ENCODE measurements at places on chromosomes 4 and X.

- no peak for DNase-seq
Measured at GRCh38 chr4:95358421-95358820, 190.4 kb downstream of the UNC5C start.

DNA sequence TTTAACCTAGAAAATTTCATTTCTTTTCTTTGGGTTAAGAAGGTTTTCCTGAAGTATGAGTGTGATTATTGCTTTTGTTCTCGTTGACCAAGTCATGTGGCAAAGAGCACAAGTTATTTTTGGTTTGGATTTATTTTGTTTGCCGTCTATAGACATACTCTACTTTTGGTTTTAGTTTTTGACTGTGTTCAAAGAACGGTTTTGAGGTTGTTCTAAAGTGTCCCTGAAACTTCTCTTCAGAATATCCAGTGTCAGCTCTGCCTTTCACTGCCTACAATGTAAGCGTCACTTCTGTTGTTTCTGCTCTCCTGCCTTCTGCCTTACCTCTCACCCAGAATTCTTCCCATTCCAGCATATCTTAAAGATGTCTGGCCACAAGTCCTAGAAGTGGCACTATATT is 812.2 kb downstream of the C4orf33 start:
- DNase-seq, result no peak

GRCh38 chrX:21725496-21725895 is 32.4 kb downstream of the SMPX start:
- DNase-seq, result peak; percentile 29

DNA sequence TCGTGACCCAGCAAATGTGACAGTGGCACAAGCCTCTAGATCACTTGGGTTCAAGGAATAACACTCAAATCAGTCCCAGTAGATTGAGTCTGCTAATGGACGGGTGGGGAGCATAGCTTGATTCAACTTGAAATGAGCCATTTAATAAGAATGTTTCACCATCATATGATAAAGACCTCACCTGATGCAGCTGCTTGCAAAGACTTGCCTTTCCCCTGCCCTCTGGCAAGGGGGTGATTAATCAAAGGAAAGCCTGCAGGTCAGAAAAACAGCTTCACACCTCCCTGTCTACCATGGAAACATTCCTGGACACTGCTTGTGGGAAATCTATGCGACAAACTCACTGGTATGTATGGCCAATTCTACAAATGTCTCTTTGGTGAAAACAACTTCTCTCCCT is 54.5 kb downstream of the CD99L2 start:
- peak; percentile 55 for DNase-seq

GRCh38 chr4:6169239-6169638 is 31.1 kb downstream of the JAKMIP1 start:
- DNase-seq, result no peak

- DNase-seq, result no peak
Measured at GRCh38 chr4:174111422-174111821, 172.0 kb downstream of the FBXO8 start.

GRCh38 chr4:56613101-56613862 is 67.8 kb downstream of the HOPX start:
- DNase-seq, result peak; percentile 52

DNA sequence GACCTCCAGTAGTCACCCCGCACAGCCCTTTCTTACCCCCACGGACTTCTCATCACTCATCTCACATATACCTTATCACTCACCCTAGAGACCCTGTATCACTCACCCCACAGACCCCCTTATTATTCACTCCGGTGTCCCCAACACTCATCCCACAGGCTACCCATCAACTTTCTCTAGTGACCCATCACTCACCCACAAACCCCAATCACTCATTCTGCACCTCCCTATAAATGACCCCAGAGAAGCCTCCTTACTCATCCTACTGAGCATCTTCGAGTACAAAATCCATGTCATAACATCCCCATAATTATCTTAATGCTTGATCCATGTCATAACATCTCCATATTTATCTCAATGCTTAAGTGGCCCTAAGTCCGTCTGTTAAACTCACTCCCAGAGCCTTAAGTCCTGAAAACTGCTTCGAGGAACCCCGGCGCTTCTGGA is 934 bp downstream of the ZNF41 start:
- DNase-seq, result no peak

- DNase-seq, result no peak
Measured at GRCh38 chr4:174041555-174042105, 241.8 kb downstream of the FBXO8 start.

DNA sequence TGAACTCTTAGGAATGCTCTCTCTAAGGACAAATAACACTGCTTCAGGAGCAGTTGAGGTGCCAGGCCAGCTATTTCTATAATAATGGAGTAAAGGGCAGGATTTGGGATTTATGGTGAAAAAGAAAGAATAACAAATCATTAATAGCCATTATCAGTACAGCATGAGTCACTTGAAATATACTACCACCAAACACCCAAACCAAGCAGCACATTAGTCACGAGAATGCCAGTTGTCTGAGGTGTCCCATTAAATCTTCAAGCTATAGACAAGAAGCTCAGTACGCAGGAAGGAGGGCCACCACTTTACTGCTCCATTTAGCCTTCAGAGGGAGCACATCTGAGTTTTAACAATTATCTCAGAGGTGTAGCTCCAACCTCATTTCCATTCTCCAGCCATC is 106.8 kb upstream of the MAGEA10 start:
- no peak for DNase-seq

GRCh38 chr4:131459430-131460101 is 1689.5 kb upstream of the PCDH10 start:
- no peak for DNase-seq

DNA sequence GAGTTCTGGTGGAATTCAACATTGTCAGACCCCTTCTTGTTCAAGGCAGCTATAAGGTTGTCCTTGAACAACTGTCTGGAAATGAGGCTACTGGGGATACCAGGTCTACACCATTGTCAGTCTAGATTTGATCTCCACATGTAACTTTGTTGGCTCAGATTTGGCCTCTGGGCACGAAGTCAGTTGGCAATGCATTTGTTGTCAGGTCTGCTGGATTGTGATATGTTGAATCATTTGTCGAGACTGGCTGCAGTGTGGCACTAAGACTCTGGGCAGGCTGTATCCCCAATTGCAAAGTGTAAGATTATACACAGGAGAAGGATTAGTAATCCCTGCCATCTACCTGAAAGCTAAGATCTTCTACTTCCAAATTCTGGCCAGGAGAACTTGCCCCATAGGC is 26.5 kb downstream of the ZNF81 start:
- DNase-seq, result no peak

DNA sequence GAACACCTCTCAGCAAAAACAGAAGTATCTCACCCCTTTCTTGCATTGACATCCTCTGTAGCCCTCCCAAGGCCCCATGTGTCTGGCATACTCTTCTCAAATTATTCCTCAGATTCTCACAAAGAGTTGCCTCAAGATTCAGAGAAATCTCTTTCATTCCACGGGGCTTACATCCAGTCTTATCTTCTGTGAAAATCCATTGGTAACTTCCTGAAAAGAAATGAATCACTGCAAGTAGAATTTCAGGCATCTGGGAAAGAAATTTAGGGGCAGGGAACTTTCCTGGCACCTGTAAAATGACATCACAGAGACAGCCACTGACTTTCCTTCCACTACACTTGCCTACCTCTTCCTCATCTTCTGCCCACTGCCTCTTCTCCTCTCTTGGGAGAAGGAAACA is 182.5 kb upstream of the ARHGEF9 start:
- peak; percentile 58 for DNase-seq

DNA sequence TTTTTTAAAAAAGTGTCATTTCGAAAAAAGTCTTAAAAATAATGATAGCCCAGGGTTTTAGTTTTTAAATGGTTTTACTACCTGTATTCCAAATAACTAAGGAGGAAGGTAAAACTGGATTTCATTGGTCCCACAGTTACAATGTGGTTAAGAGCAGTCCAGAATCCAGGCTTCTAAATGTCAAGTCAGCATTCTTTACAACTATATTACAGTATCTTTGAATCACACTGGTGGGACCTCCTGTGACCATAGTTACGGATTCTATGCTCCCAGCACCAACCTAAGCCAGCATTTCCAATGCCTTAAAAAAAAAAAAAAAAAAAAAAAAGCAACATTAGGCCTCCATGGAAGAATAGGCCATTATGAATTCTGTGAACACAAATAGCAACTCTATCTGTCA is 6.2 kb downstream of the TIGD4 start:
- DNase-seq, result no peak

- no peak for DNase-seq
Measured at GRCh38 chr4:86014599-86014998, 345.3 kb downstream of the MAPK10 start.

DNA sequence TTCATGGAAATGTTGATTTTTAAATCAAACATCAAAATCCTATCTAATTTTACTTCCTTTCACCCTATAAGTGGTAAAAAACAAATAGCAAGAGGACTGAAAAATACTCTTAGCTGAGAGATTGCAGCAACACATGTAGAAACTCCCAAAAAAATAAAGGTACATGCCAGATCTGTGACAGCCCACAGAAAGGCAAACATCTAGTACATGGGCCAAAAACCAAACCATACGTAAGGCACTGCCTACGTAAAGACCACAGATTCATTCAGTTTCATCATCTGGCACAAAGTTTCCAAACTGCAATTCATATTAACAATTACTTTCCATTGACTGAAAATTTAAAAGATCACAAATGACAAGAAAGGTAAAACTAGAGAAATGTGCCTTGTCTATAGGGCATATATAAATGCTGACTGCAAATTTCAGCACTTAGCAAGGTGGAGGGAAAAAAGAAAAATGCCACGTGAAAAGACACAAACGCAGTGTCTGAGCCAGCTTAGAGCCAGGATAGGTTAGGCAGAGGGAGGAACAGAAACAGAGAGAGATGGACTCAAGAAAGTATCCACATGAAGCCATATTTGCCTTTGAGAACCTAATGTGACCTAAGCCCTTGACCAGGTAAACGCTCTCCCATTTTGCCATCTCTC is 88.1 kb downstream of the TSPAN5 start:
- no peak for DNase-seq

DNA sequence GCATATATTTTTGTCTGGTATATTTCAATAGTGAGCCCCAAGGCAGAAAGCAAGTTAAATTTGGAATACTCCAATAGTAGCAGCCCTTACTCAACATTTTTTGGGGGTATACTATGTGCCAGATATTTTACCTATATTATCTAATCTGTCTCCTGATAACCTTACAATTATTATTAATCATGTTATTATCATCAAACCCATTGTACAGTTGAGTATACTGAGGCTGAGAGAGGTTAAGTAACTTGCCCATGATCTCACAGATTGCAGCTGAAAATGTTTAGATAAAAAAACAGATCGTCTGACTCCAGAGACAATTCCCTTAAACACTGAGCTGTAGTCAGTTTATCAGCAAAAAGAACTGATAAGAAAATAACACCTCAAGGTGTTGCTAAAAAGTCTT is 6.5 kb upstream of the RBBP7 start:
- no peak for DNase-seq

GRCh38 chr4:145299380-145300076 is 119.1 kb upstream of the OTUD4 start:
- DNase-seq, result peak; percentile 19

DNA sequence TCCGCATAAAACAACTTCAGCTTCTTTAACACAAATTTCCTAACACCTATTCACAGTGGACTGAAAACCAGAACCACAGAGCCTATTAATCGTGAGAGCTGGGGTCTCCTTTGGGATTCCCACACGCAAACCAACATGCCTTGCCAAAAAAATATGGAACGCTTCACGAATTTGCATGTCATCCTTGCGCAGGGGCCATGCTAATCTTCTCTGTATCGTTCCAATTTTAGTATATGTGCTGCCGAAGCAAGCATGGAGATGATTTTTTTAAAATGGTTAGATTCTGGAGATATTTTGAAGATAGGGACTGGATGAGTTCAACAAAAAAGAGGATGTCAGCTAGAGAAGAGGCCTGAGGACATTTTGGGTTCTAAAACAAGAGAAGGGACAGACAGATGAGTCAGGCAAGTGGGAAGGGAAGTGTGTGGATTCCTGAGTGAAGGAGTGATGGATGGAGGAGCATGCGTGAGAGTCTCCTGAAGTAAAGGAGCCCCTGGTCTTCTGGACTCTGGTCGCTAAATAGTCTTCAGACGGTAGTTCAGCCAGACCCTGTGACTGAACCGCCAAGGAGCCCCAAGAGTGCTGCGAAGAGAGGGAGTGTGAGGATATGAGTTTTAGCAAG is 9.5 kb upstream of the GATA1 start:
- DNase-seq, result peak; percentile 3

DNA sequence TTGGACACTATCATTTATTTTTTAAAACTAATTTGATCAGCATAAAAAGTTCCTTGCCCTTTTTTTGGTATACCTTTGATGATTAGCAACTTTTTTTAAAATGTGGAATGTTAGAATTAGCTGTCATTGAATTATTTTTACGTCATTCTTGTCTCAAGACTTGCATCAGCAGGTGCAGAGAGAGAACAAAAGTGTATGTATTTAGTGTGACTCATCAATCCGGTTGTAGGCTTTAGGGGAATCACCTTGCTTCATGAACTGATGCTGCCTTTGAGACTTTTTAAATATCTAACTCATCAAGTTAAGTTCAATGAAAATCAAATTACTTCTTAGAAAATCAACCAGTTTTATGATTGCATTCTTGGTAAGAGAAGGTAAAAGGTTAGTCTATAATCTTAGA is 125.1 kb downstream of the ARX start:
- no peak for DNase-seq

DNA sequence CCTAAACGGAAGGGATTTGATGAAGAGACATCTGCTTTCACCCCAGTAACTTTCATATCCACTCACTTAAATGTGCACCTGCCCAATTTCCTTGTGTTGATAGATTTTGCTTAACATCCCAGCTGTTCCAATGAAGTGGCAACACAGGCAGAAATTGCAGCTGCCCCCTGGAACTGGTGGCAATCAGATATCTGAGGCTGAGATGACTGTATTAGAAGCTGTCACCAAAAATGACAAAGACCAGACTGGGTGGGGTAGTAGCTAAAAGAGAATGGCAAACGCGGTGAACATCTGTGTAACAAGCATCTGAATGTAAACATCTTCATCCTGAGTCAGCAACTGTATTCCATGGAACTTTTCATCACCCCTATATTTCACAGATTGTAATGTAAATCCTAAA is 17.1 kb downstream of the GABRA2 start:
- no peak for DNase-seq

DNA sequence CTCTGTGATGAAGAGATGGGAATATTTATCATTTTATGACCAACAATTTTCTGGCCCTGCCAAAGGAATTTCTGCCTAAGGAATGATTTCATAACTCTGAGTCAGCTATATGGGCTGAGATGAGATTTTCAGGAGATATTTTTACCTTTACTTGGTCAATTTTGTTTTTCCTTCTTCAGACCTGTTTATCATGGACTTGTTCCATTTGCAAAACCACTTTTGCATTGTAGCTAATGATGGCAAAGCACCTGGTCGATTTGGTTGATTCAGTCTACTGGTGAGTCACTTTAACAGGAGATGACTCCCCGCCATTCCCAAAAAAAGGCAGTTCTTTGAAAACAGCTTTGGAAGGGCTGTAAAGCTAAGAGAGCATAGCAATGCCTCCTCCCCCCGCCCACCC is 53.3 kb downstream of the TEX13A start:
- DNase-seq, result no peak

All from NCI-H226 (cell line).